M059J (cell line): ENCODE measurements at places on chromosomes 3 and 15.

GRCh38 chr3:23068016-23068728 lies 135.0 kb upstream of the UBE2E2 start:
- no peak for DNase-seq

DNA sequence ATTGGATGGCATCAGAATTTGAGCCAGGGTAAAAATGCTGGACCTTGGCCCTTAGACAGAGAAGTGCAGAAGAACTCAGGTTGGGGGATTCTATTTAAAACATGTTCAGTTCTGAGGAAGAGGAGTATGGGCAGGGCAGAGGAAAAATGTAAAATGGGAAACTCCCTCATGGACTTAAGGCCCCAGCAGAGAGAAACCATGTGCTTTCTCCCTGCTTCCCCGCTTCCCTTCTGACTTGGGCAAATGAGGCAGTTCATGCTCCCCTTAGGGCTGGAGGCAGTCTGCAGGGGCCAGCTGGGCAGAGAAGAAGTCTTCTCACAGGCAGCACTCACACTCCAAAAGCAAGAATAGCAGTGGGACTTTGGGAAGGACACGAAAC lies 9.9 kb upstream of the NUDT16 start:
- no peak for DNase-seq

- peak; percentile 94 for DNase-seq
Measured at GRCh38 chr15:60392601-60392985, 5.2 kb downstream of the ANXA2 start.

GRCh38 chr15:64864068-64864467 lies 22.4 kb downstream of the PLEKHO2 start:
- DNase-seq = no peak

- no peak for DNase-seq
Measured at GRCh38 chr15:58065445-58066041, at the start of gene ALDH1A2. Gene ALDH1A2 (minus strand): TSS chr15:58065711. CDS start chr15:58065650, 61 bp downstream.

DNA sequence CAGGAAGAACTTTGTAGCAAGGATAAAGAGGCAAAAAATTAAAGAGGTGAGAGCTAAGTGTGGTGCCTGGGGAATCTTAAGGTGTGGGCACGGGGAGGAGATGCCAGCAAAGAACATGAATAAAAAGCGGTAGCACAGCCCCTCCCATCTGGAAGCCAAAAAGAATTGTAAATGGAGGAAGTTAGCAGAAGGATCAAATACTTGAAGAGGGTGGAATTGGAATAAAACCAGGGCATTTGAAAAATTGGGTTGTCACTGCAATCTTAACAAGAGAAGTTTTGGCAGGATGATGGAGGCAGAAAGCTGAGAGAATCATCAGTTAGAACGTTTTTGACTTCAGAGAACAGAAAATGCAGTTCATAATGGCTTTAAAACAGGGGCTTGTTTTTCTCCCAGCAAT lies 2.4 kb downstream of the CCR2 start:
- DNase-seq = no peak

- peak; percentile 41 for DNase-seq
Measured at GRCh38 chr3:159486580-159486979, 502.1 kb upstream of the IL12A start.

- DNase-seq = no peak
Measured at GRCh38 chr3:155309581-155309980, 16.1 kb upstream of the STRIT1 start.

DNA sequence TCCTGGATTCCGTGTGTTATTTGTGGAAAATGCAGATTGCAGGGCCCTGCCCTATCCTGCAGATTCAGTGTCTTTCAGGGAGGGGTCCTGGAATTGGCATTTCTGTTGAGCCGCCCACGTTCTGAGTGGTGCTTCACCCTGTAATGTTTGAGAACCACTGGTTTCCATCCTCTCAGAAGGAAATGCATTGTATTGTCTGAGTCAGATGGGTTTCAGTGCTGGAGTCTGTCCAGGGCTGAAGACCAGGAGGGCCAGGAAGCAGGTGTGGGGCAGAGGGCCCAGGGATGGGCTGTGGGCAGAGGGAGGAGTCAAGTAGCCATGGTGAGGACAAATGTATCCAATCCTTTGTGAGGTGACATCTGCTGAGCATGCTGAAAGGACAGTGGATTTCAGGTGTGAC lies 123.8 kb downstream of the SV2B start:
- no peak for DNase-seq

GRCh38 chr15:52071570-52071969 lies 41.0 kb downstream of the BCL2L10 start:
- DNase-seq = no peak

DNA sequence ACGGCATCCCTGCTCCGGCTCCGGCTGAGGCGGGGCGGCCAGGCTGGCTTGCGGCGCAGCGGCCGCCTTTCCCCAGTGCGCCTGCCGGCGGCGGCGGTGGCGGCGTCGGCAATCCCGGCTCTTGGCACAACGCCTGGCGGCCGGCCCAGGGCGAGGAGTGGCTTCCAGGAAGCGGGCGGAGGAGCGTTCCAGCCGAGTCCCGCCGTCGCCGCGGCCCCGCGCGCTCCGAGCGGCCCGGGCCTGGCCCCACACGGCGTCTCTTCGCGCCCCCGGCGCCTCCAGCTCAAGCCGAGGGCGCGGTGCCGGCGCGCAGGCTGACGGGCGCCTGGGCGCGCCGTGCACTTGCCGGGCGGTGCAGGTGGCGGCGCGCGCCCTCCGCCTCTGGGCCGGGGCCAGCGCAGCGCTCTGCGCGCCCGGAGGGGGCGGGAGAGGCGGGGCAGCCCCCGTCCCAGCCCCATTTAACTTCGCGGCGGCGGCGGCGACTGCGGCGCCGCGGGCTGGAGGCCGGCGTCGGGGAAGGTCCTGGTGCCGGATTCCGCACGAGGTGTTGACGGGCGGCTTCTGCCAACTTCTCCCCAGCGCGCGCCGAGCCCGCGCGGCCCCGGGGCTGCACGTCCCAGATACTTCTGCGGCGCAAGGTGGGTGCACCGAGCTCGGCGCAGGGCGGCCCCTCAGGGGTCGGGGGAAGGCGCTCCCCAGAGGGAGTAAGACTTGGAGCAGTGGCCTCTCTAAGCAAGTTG lies at the start of gene ADAMTSL3:
ADAMTSL3 (plus strand) TSS at position 485 of the 740 bp plus-strand sequence. CDS start 1,639 bp downstream, outside the sequence.
- DNase-seq = no peak

- DNase-seq = no peak
Measured at GRCh38 chr15:68930268-68931022, at the start of gene SPESP1. Gene SPESP1 (plus strand): TSS chr15:68930525. CDS start chr15:68930654, 129 bp downstream.

DNA sequence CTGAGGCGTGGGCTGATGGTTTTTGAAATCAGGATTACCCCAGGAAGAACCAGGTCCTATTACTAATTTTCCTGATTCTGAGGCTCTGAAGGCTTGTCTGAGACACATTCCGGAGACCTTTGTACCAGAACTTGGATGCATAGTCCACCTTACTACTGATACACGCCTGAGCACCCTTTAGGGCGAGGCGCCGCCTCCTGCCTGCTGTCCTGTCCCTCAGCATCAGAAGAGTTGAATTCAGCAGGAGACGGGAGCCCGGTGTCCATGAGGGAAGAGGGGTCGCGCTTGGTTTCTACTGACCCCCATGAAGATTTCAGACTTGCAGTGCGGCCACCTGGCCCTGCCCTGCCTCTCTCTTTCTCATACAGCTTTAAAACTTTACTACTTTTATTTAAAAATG lies 49.9 kb downstream of the KLF13 start:
- no peak for DNase-seq

DNA sequence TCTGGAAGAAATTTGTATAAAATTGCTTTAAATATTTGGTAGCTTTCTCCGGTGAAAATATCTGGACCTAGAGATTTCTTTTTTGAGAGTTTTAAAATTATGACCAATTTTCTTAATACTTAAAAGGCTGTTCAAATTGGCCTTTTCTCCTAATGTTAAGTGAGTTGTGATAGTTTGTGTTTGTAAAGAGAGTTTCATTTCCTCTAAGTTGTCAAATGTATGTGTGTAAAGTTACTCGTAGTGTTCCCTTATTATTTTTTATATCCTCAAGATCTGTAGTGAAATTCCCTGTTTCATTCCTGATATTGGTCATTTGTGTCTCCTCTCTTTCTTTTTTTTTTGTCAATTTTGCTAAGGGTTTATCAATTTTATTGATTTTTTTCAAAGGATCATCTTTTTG lies 92.6 kb upstream of the CTNNB1 start:
- no peak for DNase-seq

- no peak for DNase-seq
Measured at GRCh38 chr3:76990606-76991005, 49.3 kb upstream of the ROBO2 start.

- no peak for DNase-seq
Measured at GRCh38 chr3:190449801-190450200, at the start of gene TMEM207. Gene TMEM207 (minus strand): TSS chr3:190449901. CDS start chr3:190449809, 92 bp downstream.

DNA sequence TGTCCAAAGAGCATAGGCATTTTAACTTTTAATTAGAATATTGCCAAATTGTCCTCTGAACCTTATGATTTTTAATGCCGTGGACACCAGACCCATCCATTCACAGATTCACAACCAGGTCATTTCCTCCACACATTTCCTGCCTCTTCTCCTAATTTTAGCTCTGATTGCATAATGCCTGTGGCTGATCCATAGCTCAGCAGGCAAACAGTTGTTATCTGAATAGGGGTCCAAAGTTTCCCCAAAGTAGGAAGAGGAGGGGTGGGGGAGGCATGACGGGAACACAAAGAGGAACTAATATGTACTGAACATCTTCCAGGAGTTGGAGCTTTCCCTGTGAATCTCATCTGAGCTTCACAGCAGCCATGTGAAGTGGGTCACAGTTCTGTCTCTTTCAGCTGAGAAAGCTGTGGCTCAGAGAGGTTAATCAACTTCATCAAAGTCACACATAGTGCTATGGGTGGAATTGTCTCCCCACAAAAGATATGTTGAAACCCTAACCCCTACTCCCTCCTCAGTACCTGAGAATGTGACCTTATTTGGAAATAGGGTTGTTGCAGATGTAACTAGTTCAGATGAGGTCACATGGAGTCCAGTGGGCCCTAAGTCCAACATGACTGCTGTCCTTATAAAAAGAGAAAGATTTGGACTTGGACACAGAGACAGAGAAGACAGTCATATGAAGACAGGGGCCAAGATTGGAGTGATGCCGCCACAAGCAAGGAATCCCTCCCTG lies 106.7 kb upstream of the AGBL1 start:
- no peak for DNase-seq

GRCh38 chr3:193803288-193803687 lies 210.3 kb downstream of the OPA1 start:
- no peak for DNase-seq

- no peak for DNase-seq
Measured at GRCh38 chr3:15324379-15324808, 8.0 kb downstream of the SH3BP5 start.

GRCh38 chr3:127625821-127626220 lies 3.2 kb upstream of the PODXL2 start:
- DNase-seq = no peak

DNA sequence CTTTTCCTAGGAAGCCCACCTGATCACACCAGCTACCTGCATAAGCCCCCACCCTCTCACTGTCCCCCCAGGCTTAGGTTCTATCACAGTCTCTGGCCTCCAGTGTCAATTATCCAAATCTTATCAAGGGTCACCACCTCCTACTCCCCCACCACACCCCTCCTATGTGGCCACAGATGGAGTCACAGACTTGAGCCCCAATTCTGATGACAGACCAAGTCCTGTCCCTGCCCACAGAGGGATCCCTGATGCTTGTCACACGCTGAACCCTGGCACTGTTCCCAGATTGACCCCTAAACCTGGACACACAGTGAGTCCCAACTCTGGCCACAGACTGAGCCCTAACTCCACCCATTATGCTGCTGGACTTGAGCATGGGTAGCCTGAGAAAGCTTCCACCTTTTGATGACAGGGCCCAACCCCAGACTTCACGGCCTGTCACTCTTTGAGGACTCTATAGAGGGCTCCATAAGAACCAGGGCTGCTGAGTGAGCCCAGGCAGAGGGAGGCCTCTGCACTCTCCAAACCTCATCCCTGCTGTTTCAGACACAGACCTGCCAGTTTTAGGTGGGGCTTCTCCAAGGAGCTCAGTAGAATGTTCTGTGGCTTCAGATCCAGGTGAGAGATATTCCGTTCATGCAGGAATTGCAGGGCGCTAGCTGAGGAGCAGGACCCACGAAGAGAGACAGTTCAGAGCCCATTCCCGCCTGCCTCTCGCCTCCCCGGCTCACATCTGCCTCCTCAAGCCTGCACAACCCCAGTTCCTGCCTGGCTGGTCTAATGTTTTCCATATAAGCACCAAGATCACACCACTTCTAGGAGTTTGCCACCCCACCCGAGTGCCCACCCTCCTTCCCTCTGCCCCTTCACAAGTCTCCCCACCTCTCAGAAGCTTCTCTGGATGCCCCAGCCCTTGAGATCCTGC lies 1.8 kb downstream of the ULK3 start:
- DNase-seq = no peak

- no peak for DNase-seq
Measured at GRCh38 chr3:119751423-119751822, 30.5 kb upstream of the NR1I2 start.

- no peak for DNase-seq
Measured at GRCh38 chr3:119862616-119863015, 80.7 kb downstream of the NR1I2 start.

DNA sequence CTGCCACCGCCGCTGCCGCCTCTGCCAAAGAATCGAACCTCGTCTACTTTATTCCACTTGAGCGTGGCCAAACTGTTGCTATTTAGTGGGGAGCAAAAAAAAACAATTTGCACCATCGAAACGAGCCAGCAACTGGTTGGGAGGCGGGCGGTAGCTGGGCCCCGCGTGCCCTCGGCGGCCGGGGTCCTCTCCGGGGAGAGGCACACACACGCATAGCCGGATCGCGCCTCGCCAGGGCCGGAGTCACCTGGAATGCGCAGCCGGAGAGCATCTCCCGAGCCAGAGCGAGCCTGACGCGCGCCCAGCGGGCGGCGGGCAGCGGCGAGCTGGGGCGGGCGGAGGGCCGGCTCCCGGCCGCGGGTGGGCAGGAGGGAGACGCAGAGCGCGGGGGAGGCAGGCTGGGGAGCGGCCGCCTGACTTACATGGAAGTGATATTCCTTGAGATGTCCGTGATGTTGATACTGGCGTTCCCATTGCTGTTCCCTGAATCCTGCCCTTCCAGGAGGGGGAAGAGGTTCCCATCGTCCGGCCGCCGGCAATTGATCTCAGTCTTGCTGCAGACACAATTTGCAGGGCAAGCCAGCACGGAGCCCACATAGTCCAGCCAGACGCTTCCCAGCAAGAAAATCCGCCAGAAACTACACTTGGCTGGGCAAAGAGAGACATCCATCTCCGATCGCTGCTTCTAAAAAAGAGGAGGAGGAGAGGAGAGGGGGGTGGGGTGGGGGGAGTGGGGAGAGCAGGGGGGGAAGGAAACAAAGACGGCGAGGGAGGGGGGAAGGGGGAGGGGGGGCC lies 858 bp downstream of the NTRK3 start:
- peak; percentile 38 for DNase-seq

- peak; percentile 87 for DNase-seq
Measured at GRCh38 chr3:157129803-157130466, 30.0 kb downstream of the CCNL1 start.

DNA sequence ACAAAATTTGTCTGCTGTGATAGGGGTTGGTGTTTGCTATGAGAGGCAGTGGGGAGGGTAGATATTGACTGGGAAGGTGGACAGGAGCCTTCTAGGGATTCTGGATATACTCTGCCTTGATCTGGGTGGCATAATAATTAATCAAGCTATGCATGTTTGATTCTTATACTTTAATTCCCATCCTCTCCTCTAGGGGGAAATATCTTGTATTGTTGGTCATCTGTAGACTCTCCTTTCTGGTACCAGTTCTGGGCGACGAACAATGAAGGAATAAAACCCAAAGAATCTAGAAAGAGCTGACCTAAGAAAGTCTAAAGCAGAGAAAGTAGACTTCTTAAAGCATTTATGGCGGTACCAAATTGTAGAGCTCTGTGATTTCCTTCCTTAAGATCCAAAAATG lies 198.2 kb upstream of the STRIT1 start:
- DNase-seq = no peak

- no peak for DNase-seq
Measured at GRCh38 chr3:89617706-89618105, 510.3 kb downstream of the EPHA3 start.
